ENCODE measurements at places on chromosomes 6 and 20. TPM values are rescaled to one million over a fixed set of nuclear protein-coding genes. Genes with fewer than 3 reads are reported as not detected.

Gene BPIFA1
- total RNA-seq: not detected

DNA sequence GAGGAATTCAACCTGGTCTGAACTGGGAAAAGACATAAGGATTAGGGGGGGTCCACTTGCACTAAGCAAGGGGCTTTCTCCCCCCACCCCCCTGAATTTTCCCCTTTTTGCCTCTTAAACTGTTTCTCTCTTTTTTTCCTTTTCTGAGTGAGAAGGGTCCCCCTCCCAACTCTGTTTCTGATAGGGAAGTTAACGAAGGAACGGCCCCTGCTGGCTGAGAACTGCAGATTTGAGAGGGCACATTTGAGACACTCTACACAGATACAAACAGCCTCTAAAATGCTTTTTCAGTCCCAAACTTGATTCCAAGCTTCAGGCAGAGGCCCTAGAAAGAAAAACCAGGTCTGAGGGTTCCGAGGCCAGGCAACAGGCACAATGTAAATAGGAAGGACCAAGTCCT lies 91.7 kb downstream of the JARID2 start:
- H3K4me1 ChIP-seq: peaks cover 65% of the 10 kb centered on the region
- DNase-seq: no peak
- H3K27ac ChIP-seq: no peak overlapping the region
- no peak overlapping the region for H3K4me3 ChIP-seq
- H3K36me3 ChIP-seq: peaks cover 23% of the 10 kb centered on the region
- no peaks in the 10 kb centered on the region for H3K27me3 ChIP-seq

Gene SULF2
- 1.2 TPM for total RNA-seq

DNA sequence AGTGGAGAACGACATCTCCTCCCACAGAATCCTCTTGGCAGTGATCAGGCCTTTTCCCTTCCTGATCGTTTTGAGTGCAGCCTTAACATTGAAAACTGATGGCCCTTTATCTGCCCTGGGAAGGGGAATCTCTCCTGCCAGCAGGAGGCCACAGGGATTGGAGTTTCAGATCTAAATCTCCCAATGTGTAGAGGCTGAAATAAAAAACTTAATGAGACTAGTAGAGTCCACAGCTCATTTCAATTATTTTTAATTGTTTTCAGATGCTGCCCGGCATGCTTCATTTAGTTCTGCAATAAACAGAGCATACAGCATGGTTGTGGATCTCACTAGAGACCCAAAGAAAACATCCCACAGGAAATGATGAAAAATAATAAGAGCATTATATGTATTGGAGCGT lies 662.2 kb upstream of the HS3ST5 start:
- peaks cover 5% of the 10 kb centered on the region for H3K4me1 ChIP-seq
- no peak overlapping the region for H3K27ac ChIP-seq
- no peak for DNase-seq
- no peaks in the 10 kb centered on the region for H3K27me3 ChIP-seq
- H3K4me3 ChIP-seq: no peak overlapping the region
